T-cell (primary cell): ENCODE measurements at places on chromosomes 12 and 14.
A peak's percentile ranks its signal among the peaks of the same experiment; 100 is the strongest.

- DNase-seq: no peak
Observed at GRCh38 chr12:112916270-112916669, 9.5 kb downstream of the OAS1 start.

GRCh38 chr14:55212634-55213033 lies 21.2 kb upstream of the DLGAP5 start:
- no peak for DNase-seq

DNA sequence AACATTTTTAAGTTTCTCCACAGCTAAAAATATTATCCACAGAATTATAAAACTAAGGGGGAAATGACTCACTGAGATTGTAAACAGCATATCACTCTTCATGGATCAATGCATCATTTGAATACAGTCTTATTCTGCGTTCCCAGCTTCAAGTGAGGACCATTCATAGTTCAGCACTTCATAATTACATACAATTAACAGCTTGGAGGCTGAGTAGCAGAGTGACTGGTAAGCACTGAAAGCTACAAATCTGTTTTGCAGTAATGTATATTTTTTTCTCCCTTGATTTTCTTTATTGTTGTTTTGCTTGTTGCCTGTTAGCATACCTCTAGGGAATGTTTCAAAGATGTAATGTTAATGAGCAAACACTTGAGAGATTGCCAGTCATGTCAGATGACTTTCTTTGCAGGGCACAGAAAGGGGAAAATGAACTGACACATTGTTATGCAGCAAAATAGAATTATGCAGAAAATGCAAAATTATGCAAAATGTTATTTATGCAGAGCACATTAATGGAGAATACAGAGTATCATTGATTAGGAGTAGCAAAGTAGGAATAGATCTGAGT lies 138.6 kb downstream of the RPS29 start:
- DNase-seq: no peak

DNA sequence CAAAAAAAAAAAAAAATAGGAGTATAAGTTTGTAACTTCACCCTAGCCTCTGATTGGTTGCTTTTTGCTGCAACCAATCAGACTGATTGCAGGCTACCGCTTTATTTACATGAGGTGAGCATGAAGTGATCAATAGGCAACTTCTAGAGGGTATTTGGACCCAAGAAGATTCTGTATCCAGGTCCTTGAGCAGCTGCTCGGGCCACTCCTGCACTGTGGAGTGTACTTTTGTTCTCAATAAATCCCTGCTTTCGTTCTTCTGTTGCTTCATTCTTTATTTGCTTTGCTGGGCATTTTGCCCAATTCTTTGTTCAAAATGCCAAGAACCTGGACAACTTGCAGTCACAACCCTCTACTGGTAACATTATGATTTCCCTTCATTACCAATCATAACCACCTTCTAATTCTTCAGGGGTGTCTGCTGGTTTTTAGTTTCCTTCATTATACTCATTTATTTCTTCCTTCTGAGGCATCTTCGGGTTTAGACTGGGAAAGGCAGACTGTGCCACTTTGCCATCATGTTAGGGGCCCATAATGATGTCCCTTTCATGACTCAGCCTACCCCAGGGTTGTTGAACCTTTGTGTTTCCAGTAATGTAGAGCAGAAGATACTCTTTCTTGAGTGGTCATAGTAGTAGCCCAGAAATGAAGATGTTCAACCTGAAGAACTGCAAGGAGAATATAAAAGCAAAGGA lies 43.4 kb upstream of the LIMA1 start:
- no peak for DNase-seq

- no peak for DNase-seq
Observed at GRCh38 chr14:64217308-64217707, 76.9 kb downstream of the ESR2 start.

DNA sequence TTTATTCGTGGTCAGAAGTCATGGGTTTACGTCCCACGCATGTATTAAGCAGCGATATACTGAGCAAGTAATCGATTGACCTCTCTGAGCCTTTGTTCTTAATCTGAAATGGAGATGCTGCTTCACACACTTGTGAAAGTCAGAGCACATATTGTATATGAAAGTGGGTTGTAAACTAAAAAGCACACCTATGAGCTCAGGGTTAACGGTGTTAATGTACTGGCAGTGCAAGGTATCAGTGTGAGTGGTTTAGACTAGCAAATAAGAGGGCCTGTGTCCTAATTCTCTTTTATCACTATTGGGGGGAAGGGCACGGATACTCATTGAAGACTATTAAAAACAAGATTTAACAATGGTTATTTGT lies 676 bp downstream of the MRPL42 start:
- no peak for DNase-seq

GRCh38 chr12:92342574-92342973 lies 196.9 kb upstream of the BTG1 start:
- DNase-seq: no peak

GRCh38 chr12:42663621-42664020 lies 74.1 kb upstream of the PRICKLE1 start:
- DNase-seq: no peak

DNA sequence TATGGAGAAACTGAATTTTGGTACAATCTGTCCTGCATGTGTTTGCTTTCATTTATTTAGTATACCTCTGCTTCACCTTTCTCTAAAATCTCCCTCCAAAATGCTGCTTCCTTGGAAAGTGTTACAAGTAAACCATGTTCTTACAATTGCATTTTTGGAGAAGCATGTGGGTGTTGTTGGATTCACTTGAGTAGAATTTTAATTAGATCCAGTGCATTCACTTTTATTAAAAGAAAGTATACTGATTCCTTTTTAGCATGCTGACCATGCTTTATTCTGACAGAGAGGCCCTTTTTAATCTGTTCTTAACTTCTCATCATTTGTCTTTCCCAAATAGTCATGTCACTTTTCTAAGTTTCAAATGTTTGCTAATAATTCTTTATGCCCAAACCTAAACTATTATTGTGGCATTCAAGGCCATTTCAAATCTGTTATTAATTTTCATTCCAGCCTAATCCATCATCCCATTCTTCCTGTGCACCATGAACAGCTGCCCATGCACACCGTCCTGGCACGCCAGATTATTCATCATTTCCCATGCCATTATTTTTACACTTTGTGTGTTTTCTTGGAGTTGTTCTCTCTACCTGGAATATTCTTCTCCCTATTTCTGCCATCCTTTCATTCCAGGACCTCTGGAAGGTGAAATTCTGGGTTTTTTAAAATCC lies 90.7 kb downstream of the METTL25 start:
- DNase-seq: no peak

GRCh38 chr14:38217553-38217952 lies 9.8 kb downstream of the SSTR1 start:
- no peak for DNase-seq

- DNase-seq: no peak
Observed at GRCh38 chr12:98893126-98893674, 248.1 kb downstream of the APAF1 start.

- peak; percentile 9 for DNase-seq
Observed at GRCh38 chr12:5022465-5023061, 21.1 kb upstream of the KCNA5 start.

DNA sequence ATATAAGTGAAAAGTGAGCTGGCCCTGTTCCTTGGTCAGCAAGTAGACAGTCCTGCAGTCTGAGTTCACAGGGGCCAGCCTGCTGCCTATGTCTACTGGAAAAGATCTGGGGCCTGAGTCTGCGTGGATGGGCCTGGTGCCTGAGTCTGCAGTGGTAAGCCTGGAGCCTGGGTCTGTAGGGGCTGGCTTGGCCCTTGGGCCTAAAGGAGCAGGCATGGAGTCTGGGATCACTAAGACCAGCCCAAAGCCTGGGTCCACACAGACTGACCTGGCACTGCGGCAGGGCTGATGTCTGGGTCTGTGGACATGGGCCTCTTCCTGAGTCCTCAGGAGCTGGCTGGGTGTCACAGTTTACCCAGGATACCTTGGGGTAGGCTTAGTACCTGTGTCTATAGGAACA lies 95.4 kb downstream of the KLHL28 start:
- DNase-seq: no peak

DNA sequence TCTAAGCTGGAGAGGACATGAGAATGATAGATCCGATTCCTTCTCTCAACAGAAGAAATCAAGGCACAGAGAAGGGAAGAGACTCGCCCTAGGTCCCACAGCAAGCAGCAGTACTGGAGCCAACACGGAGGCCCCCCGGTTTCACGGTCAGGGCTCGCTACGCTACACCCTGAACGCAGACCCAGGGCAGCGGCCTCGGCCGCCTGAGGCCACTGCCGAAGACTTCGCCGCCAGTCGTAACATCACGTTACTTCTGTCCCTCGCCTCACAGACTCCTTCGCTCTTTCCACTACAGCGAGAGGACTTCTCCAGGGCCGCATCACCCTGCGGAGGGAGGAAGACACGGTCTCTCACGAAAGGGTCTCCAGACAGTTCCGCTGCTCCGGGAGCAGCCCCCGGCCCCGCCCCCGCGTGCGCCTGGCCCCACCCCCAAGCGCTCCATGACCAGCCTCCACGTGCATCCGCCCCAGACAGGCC lies 411 bp upstream of the DCAF4 start:
- no peak for DNase-seq

- no peak for DNase-seq
Observed at GRCh38 chr12:4900327-4900726, 9.4 kb upstream of the KCNA1 start.

GRCh38 chr12:5620896-5621295 lies 189.0 kb downstream of the NTF3 start:
- DNase-seq: no peak

GRCh38 chr12:75792687-75793086 lies 238.9 kb downstream of the PHLDA1 start:
- no peak for DNase-seq

DNA sequence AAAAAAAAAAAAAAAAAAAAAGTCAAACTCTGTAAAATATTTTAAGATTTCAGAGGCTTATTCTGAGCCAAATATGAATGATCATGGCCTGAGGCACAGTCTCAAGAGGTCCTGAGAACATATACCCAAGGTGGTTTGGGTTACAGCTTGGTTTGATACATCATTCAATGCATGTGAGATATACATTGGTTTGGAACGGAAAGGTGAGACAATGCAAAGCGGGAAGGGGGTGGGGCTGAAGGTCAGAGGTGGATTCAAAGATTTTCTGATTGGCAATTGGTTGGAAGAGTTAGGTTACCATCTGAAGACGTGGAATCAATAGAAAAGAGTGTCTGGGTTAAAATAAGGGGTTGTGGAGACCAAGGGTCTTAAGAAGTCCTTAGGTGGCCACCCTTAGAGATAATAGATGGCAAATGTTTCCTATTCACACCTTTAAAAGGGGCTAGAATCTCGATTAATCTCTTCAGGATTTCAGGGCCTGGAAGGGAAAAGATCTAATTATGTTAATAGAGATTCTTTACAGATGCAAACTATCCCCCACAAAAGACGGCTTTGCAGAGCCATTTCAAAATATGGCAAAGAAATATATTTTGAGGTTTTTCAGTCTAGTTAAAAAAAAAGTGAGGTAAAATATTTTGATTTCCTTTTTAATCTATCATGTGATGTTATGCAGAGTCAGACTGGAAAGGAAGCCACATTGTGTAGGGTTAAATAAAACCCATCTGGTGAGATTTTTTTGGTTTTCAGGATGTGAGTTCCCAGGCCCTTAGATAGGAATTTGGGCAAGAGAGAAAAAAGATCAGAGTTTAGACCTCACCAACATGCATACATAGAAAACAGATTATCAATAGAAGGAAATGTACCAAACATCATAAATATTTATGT lies 173.8 kb upstream of the CNOT2 start:
- DNase-seq: no peak

DNA sequence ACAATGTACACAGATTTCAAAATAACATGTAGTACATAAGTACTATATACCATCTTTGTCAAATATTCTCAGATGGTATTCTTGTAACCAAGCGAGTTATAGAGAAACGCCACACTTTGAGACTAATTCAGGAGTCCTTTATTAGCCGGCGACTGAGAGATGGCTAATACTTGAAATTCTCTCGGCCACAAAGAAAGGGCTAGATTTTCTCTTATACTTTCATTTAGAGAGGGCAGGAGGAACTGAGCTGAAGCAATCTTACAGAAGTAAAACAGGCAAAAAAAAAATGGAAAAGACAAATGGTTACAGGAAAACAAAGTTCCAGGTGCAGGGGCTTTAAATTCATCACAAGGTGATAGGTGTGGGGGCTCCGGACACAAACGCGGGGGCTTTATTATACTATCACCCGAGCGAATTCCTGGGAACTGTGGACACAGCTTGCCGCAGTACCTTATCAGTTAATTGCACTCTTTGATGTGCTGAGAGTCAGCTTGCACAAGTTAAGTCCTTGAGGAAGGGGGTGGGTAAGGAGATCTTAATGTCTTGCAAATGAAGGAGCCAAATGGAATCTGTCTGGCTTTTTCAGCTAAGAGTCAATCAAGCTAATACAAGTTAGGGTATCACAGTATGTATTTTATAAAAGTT lies 382.3 kb downstream of the KCNH5 start:
- no peak for DNase-seq

GRCh38 chr12:62166525-62166924 lies 93.7 kb upstream of the USP15 start:
- no peak for DNase-seq

DNA sequence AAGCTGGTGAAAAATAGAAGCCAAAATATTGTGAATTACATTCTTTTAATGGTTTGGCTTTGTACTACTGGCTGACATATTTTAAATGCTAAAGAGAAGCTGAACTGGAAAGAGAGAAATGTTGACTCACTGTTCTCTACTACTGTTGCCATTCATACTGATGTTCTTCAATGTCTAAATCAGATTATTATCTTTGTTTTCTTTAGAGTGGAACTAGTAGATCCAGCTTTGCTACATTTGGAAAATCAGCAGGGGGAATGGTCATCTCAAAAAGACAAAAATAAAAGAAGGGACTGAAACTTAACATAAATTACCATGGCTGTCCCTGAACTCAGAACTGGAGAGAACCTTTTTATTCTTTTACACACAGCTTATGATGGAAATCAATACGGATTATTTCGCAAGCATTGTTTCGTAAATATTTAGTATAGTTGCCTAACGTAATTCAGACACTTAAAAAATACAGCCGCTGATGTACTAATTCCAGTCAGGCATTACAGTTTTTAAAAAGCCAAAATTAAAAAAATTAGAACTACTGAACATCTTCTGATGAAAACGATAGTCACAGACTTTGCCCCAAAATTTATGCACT lies 76.3 kb upstream of the OTX2 start:
- no peak for DNase-seq

DNA sequence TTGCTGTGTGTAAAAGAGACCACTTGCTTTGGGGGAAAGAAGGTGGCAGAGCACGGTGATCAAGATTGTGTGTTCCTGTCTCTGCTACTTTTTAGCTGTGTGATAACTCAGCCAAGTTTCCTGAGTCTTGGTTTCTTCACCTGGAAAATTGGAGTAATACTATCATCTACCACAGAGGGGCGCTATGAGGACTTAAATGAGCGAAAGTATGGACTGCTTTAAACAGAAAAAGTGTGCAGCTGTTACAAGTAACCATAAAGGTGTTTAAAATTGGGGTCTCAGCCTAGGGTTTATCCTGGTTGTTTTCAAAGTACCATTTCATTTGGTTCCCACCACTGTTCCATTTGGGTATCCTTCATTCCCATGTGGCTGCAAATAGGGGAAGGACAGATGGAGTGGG lies 65.9 kb upstream of the WSCD2 start:
- no peak for DNase-seq

DNA sequence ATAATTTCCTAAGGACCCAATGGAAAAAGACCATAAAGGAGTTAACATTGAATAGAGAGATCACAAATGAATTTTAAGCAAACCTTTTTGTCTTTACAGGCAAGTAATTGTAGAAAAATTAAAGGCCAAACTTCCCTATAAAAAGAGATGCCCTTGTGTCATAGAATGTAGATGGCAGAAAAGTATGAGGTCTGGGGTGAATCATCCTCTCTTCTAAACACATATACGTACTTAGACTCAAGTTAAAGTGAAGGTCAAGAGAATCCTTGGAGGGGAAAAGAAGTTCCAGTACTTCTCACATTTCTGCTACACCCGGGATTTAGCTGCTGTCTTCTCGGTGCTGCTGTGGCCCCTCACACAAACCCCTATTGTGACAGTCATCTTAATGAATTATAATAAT lies 116.2 kb upstream of the ARID2 start:
- DNase-seq: no peak
